Uterus (tissue), 4 donors: ENCODE measurements at places on chromosomes 7 and 10. TPM values are rescaled to one million over a fixed set of nuclear protein-coding genes. Genes with fewer than 3 reads are reported as not detected.

Gene HOXA4
- total RNA-seq = 0.26 TPM

Gene GNGT1
- total RNA-seq = not detected

Gene NRAP
- total RNA-seq = 0.37 TPM

Gene SORCS1
- 0.26 TPM for total RNA-seq

Gene KLF14
- not detected for total RNA-seq

DNA sequence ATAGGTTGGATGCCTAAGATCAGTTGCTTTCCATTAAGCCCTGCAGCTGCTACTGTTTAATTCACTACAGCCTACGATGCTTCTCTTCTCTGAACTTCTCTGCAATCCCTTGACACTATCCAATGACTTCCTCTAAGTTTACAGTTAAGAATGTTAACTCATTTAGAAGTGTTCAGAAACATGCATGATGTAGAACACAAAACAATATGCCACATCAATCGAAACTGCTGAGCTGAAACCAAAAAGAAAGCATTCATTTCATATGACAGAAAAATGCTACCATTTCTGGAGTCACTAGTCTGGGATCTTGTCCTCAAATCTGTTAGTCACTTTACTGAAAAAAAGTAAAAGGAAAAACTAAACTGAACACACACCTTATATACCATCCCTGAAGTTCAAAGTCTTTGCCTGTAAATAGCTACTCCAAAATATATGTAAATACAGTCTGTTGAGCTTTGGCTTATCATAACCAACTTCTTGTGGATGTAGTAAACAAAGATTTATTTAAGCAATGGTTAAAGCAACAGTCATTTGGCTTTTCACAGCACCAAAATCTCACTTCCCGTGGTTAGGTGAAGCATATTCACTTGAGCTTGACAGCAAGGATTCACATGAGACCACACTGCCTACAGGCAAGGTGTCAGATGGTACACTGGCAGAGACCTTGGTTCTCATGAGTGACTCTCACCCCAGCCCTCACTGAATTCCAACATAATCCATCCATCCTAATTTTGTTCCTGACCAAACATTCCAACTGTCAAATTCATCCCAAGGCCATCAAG is 187.0 kb downstream of the PPP1R17 start:
- no peak for DNase-seq
- no peak overlapping the region for H3K4me3 ChIP-seq
- H3K4me1 ChIP-seq = no peaks in the 10 kb centered on the region

DNA sequence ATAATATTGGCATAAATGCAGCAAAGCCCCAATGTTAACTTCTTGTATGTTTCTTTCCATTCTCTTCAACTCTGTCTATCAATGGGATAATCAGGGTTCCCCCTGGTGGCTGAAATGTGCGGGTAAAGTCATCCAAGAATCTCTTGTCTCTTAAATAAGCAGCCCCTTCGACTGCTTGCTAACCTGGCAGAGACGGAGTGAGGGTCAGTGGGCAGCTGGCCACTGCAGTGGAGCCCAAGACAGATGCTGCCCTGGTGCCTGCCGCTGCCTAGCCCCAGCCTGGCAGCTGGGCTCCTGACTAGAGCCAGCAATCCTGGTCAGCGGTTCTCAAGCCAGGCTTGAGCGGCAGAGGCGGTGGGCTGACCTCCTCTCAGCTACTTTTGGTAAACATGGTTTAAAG is 248.9 kb downstream of the COBL start:
- H3K4me1 ChIP-seq = no peaks in the 10 kb centered on the region
- no peaks in the 10 kb centered on the region for H3K36me3 ChIP-seq
- DNase-seq = peak; percentile 41
- H3K27me3 ChIP-seq = no peaks in the 10 kb centered on the region

Gene SPACDR
- 1.4 TPM for total RNA-seq

- H3K27ac ChIP-seq = no peak overlapping the region
- H3K4me1 ChIP-seq = no peaks in the 10 kb centered on the region
- H3K27me3 ChIP-seq = no peaks in the 10 kb centered on the region
- no peak overlapping the region for H3K4me3 ChIP-seq
These were observed 856 bp downstream of the SSMEM1 start for GRCh38 chr7:130208516-130208915.

- no peaks in the 10 kb centered on the region for H3K36me3 ChIP-seq
- no peaks in the 10 kb centered on the region for H3K4me1 ChIP-seq
- H3K27ac ChIP-seq = no peak overlapping the region
- H3K27me3 ChIP-seq = no peaks in the 10 kb centered on the region
These were observed 105.6 kb downstream of the NSUN6 start for GRCh38 chr10:18545621-18546305.

GRCh38 chr7:74599244-74599643 is 58.3 kb upstream of the GTF2I start:
- H3K36me3 ChIP-seq = no peaks in the 10 kb centered on the region
- DNase-seq = no peak
- no peaks in the 10 kb centered on the region for H3K4me1 ChIP-seq
- no peak overlapping the region for H3K4me3 ChIP-seq

DNA sequence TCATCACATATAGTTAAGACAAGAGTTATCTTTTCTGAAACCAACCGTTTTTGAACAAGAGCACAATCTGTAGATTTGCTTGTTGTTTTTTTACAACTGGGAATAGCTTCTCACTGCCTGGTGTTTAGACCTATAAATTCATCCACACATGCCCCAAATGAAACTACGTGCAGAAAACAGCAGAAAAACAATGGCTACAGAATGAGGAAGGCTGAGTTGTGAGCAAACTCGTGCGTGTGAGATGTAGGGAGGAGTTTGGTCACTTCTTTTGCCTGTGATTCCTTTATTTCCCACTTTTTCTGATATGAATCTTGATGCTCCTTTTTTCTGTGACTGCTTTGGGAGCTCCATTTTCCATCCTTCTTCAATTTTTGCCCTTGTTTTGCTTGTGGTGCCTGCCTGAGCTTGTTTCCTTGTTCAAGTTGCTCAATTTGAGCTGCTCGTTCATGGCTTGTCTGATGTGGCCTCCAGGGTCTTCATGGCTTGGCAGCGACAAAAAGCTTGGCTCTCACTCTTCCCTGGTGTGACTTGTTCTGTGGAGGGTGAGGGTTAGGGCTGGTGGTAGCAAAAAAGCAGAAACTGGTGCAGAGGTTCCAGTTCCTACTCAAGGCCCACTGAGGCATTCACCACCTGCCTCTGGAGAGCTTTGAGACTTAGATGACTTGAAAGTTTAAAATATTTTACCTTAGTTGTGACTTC is 76.9 kb downstream of the ZNF365 start:
- H3K27me3 ChIP-seq = no peaks in the 10 kb centered on the region
- no peaks in the 10 kb centered on the region for H3K4me1 ChIP-seq
- H3K36me3 ChIP-seq = no peaks in the 10 kb centered on the region

DNA sequence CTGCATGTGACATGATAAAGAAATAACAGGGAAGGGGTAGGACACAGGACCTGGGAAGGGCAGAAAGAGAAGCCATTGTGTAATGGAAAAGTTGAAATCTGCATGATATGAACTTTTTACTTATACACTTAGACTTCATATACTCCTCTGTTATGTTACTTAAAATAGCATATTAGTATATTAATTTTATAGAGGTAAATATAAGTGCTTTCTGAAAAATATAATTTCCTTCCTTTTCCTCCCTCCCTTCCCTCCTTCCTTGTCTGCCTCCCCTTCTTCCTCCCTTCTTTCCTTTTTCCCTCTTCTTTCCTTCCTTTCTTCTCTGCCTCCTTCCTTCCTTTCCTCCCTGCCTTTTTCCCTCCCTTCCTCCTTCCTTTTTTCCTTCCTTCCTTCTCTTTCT is 363.7 kb downstream of the CALN1 start:
- H3K4me1 ChIP-seq = no peaks in the 10 kb centered on the region
- H3K36me3 ChIP-seq = no peaks in the 10 kb centered on the region
- no peak overlapping the region for H3K4me3 ChIP-seq
- DNase-seq = no peak
- H3K27me3 ChIP-seq = no peaks in the 10 kb centered on the region

GRCh38 chr10:119541459-119542356 is 811 bp downstream of the RGS10 start:
- H3K27ac ChIP-seq = peak overlapping the region; percentile 85
- no peaks in the 10 kb centered on the region for H3K27me3 ChIP-seq
- peak overlapping the region; percentile 55 for H3K4me3 ChIP-seq
- H3K4me1 ChIP-seq = peaks cover 2% of the 10 kb centered on the region
- H3K36me3 ChIP-seq = no peaks in the 10 kb centered on the region
- peak; percentile 25 for DNase-seq

DNA sequence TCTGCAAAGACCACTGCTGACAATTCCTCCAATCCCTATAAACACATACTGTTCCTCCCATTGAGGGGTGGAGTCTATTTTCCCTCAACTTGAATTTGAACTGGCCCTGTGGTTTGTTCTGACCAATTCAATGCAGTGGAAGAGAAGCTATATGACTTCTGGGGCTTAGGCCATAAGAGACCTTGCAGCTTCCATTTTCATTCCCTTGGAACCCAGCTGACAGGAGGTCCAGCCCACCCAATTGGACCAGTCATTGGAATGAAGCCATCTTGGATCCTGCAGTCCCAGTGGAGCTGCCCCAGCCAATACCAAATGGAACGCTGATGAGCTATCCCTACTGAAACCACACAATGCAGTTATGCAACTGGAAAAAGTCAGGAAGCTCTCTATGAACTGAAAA is 8.9 kb upstream of the TMED4 start:
- DNase-seq = no peak
- no peaks in the 10 kb centered on the region for H3K36me3 ChIP-seq
- no peaks in the 10 kb centered on the region for H3K27me3 ChIP-seq
- H3K27ac ChIP-seq = no peak overlapping the region
- no peak overlapping the region for H3K4me3 ChIP-seq

- H3K4me1 ChIP-seq = no peaks in the 10 kb centered on the region
- no peaks in the 10 kb centered on the region for H3K36me3 ChIP-seq
These were observed 129.8 kb downstream of the KCND2 start for GRCh38 chr7:120402801-120403200.

Gene NODAL
- total RNA-seq = not detected

Gene SPDYE5
- total RNA-seq = not detected

DNA sequence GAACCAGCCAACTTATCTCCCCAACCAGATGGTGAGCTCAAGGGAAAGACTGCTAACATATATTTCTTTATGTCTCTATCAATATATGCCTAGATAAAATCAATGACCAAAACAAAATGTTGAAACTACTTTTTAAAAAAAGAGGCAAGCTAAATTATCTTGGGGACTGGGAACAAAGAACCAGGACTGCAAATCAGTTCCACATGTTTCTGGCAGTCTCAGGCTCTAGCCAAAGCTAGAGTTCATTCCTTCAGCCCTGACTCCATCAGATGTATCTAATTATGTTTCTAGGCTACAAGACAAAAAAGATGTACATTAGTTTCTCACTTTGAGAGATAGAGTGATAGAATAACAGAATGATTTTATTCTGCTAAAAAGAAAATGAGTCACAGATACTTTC is 1290.3 kb upstream of the SORCS1 start:
- H3K27ac ChIP-seq = no peak overlapping the region
- no peak for DNase-seq
- no peaks in the 10 kb centered on the region for H3K4me1 ChIP-seq
- no peak overlapping the region for H3K4me3 ChIP-seq

DNA sequence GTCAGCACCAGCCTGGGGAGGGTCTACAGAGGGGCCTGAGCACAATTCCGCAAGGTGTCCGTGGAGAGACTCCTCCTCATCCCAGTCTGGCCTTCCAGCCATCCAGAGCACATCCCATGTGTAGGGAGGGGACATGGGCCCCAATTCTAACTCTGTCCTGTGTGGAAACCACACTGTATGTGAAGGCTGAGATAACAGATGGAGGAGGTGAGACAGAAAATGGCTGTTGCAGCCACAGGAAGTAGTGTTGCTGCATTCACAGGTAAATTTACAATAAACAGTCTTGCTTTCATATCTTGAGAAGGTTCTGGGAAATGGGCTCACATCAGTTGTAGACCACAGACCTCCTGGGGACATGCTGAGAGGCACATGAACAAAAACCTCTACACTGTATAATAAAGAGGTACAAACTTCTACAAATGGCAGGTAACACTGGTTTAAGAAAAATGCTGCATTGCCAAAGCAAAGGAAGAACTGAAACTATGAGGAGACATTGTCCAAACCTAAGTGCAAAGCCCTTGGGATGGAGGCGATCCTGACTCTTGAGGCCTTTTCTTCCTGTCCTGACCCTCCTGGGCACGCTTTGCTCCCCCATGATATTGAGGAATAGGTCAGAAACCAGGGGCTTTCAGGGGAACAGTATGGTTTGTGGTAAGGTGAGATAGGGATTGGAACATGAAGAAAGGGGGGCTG is 21.6 kb upstream of the GIMAP2 start:
- no peaks in the 10 kb centered on the region for H3K36me3 ChIP-seq
- no peaks in the 10 kb centered on the region for H3K4me1 ChIP-seq
- no peak overlapping the region for H3K27ac ChIP-seq
- no peak for DNase-seq
- no peak overlapping the region for H3K4me3 ChIP-seq
- no peaks in the 10 kb centered on the region for H3K27me3 ChIP-seq

GRCh38 chr7:81924494-81924893 is 154.6 kb upstream of the HGF start:
- H3K36me3 ChIP-seq = no peaks in the 10 kb centered on the region
- H3K4me1 ChIP-seq = no peaks in the 10 kb centered on the region
- H3K27ac ChIP-seq = no peak overlapping the region
- H3K27me3 ChIP-seq = no peaks in the 10 kb centered on the region
- DNase-seq = no peak

DNA sequence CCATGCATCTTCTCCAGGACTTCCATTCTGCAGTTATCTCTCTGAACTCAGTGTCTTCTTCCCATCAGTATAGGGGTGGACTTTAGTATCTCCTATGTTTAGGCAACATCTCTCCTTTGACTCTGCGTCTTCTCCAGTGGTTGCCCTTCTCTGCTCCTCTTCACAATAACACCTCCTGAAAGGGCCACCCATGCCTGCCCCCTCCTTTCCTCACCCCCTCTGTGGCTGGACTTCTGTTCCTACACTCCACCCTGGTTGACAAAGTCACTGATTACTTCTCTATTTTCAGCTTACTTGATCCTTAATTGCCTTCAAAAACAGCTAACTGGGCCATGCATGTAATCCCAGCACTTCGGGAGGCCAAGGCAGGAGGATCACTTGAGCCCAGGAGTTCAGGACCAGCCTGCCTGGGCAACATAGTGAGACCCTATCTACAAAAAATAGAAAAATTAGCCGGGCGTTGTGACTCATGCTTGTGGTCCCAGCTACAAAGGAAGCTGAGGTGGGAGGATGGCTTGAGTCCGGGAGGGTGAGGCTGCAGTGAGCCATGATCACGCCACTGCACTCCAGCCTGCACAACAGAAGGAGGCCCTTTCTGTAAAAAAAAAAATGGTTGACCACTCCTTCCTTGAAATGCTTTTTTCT is 13.7 kb downstream of the SRGN start:
- no peak for DNase-seq
- H3K4me3 ChIP-seq = no peak overlapping the region
- no peaks in the 10 kb centered on the region for H3K27me3 ChIP-seq
- H3K36me3 ChIP-seq = no peaks in the 10 kb centered on the region
- no peaks in the 10 kb centered on the region for H3K4me1 ChIP-seq

- DNase-seq = no peak
- no peaks in the 10 kb centered on the region for H3K27me3 ChIP-seq
- H3K27ac ChIP-seq = no peak overlapping the region
- no peaks in the 10 kb centered on the region for H3K4me1 ChIP-seq
- H3K36me3 ChIP-seq = no peaks in the 10 kb centered on the region
These were observed 64.6 kb downstream of the TFEC start for GRCh38 chr7:115965796-115966475.
